HTR-8/SVneo (cell line): ENCODE measurements at places on chromosomes 2 and 18.

- DNase-seq: no peak
Observed at GRCh38 chr2:71558300-71559051, 105.1 kb downstream of the DYSF start.

DNA sequence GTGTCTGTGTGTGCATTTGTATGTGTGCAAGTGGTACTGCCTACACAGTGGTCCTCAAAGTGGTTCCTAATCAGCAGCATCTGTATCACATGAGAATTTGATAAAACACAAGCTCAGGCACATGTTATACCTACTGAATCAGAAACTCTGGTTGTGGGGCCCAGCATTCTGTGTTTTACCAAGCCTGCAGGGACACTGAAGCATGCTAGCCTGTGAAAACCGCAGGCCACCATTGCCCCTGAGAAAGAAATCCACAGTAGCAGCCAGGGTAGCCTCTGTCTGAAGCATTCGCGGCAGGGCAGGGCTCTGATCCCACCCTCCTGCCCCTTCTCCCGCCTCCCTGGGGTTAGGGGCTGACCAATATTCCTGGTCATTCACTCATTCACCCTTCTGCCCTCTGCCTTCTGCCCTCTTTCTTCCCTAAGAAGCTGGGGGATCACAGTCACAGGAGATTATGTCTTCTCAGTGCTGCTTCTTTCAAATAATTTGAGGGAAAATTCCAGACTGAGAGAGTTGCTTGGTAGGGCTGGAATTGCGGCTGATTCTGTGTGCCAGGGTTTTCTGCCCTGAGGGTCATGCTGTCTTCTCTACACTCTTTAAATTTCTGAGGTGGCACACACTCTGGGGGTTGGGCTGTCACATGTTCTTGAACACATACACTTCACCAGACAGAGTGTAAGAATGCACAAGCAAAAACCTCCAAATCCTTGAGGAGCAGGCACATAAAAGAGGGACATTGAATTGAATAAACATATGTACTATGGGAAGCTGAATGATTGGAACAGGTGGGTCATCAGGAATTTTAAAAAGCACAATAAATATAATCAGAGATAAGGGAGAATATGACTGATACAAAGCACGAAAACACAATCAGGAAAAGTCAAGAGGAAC lies 126.6 kb upstream of the SEC11C start:
- DNase-seq: no peak

GRCh38 chr2:165055082-165055851 lies 99.9 kb upstream of the SLC38A11 start:
- DNase-seq: no peak

- no peak for DNase-seq
Observed at GRCh38 chr18:13268158-13269012, 49.8 kb downstream of the LDLRAD4 start.

DNA sequence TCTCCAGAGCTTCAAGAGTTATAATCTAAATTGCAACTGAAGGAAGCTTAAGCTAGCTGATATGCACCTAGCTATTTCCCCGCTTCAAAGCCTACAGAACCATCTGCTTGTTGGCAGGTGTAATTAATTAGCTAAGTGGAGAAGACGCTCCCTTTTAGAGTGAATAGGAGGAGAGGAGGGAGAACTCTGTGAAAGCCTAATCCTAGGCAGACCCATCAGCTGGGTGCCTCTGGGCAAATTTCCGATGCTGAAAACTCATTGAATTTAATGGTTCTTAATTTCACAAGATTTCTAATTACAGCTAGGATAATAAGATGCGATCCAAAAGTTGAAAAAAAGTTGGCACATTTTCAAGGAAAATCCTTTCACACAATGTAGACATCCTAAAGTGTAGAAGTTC lies 735.9 kb downstream of the ERBB4 start:
- DNase-seq: no peak
